Hematopoietic multipotent progenitor cell (in vitro differentiated cells): ENCODE measurements at places on chromosomes 13 and 19. TPM values are rescaled to one million over a fixed set of nuclear protein-coding genes. Genes with fewer than 3 reads are reported as not detected.

- DNase-seq: no peak
These were observed 123.0 kb downstream of the COL4A1 start for GRCh38 chr13:110183910-110184309.

- no peak for DNase-seq
These were observed 49.9 kb upstream of the UBAC2 start for GRCh38 chr13:99150575-99151361.

DNA sequence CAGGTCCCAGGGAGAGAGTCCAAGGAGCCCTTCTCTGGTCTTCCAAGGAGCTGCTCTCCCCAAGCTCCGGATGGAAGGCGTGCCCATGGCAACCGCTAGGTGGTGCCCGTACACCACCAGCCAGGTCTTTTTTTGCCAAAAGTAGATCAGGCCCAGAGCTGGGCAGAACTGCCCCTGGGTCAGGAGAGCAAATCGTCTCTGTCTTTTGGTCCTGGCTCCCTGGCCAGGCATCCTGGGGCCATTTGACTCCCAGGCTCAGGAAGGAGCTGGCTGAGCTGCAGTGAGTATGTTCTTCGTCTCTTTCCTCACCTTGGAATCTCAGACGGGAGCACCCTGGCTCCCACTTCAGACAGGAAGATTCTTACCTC is 24.6 kb upstream of the BCL3 start:
- DNase-seq: peak; percentile 84

DNA sequence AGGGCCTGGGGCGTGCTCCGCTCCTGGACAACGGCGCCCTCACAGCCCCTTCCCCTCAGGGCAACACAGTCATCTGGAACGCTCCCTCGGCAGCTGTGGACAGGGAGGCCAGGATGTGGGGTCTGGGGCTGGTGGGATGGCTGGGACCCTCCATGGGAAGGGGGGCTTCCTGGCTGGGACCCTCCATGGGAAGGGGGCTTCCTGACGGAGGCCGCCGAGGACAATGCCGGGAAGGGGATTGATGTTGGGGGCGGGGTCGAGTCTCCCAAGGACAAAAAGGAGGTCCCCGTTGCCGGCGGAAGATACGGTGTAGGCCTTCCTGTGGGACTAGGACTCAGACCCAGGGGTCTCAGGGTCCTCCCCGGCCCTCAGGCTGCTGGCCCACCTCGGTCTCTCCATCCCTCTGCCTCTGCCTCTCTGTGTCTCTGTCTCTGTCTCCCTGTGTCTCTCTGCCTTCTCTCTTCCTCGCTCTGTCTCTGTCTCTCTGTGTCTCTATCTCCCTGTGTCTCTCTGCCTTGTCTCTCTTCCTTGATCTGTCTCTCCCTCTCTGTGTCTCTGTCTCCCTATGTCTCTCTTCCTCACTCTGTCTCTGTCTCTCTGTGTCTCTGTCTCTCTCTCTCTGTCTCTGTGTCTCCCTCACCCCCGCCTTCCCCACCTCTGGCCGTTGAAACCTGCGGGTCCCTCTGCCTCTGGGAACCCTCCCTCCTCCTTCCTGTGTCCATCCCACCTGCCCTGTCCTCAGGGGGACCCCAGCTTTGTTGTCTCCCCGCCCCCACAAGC is 2.7 kb upstream of the MADCAM1 start:
- DNase-seq: no peak

- DNase-seq: peak; percentile 59
These were observed 2.8 kb upstream of the CEACAM5 start for GRCh38 chr19:41705393-41706174.

DNA sequence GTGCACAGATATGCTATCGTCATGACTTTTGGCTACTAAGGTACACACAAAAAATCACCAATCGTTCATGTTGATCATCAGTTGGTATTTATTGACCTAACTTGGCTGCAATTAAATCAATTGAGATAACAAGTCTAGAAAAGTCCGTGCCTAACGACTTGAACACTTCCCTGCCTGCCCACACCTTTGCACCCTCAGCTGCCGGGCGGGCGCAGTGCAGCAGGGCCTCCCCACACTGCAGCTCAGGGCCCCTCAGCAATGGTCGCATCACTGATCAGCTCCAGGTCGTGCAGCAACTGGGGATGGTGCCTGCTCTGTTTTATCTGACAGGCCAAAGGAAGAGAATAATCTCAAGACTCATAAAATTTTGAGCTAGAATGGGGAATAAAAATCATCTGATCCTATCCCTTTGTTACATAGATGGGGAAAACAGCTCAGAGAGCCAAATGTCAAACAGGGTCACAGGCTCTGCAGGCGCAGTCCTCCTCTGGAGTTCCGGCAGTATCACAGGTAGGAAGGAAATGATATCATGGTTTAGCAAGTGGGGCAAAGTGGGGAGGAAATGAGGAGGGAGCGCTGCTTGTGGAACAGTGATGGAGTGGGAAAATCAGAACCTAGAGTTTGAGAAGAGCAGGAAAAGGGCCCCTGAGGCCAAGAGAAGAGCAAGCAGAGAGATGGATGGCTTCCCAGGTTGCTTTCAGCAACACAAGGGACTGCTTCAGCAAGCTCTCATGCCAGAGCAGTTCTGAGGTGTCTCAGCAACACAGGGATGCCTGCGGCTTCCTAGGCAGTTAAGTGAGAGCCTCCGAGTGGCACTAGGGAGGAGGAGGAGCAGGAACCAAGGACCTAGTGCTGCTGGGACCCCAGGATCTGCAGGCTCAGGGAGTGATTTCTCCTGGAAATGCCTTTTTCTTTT is 57.5 kb downstream of the SLC7A1 start:
- no peak for DNase-seq

- DNase-seq: no peak
These were observed 1573.1 kb downstream of the EFNB2 start for GRCh38 chr13:104962411-104962810.

- no peak for DNase-seq
These were observed 741 bp upstream of the CADM4 start for GRCh38 chr19:43640424-43640757.

GRCh38 chr13:24922387-24922744 is 158.4 kb downstream of the RNF17 start:
- peak; percentile 7 for DNase-seq

- DNase-seq: no peak
These were observed 1.5 kb downstream of the CCDC106 start for GRCh38 chr19:55649268-55650125.

DNA sequence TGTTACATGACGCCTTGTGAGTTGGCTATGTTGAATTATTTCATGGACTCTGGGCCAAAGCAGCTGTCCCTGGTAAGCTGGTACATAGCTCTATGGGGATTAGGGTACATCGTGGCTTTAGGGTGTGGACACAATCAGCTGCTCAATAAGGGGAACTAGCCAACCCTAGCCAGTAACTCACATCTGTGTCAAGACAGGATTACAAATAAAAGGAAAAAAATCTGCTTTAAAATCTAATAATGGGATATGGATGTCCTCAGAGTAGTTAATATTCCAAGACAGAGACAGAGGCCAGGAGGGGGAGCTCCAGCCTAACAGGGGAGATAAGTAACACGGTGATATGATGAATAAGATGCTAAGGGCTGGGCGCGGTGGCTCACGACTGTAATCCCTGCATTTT is 21.1 kb upstream of the ZNF766 start:
- DNase-seq: peak; percentile 88

DNA sequence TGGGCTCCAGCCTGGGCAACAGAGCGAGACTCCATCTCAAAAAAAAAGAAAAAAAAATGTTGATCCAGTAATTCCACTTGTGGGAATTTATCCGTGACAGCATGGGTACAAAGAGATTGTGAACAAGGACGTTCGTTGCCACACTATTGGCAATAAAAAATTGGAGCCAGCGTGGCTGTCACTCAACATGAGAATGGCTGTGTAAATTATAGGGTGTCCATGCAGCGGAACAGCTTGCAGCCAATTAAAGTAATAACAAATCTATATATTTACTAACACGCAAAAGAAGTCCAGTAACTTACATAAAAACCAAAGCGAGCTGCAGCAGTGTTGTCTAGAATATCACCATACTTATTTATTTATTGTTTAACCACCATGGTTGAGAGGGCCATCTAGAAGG is 19.3 kb downstream of the DPF1 start:
- DNase-seq: no peak

DNA sequence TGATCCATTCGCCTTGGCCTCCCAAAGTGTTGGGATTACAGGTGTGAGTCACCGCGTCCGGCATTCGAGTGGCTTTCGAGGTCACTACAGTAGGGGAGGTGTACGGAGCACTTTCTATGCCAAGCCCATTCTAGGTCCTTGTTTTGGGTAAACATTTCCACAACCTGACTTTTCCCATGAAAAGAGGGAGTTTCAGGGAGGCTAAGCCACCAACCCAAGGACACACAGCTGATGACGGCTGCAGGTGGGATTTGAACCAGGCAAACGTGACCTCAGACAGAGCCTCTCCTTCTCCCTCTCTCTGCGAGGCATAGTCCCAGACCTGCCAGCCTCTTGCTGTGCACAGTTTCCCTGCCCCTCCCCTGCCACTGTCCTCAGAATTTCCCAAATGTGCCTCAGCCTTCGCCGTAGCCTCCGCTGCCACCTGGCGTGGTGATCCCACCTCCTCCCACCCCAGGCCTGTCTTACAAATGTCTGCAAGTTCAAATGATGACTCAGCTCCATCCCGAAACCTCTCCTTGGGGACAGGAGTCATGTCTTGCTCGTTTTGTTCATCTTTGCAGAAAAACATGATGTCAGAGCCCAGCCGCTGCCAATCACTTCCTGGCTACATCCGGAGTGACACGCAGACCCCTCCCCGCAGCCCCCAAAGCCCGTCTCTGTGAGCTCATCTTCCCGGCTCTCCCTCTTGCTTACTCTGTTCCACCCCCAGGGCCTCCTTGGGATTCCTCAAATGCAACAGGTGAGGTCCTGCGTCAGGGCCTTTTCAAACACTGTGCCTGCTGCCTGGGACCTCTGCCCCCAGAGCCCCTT is 6.6 kb upstream of the GADD45B start:
- peak; percentile 68 for DNase-seq

- DNase-seq: no peak
These were observed 12.0 kb downstream of the CYP4F3 start for GRCh38 chr19:15652559-15653278.

DNA sequence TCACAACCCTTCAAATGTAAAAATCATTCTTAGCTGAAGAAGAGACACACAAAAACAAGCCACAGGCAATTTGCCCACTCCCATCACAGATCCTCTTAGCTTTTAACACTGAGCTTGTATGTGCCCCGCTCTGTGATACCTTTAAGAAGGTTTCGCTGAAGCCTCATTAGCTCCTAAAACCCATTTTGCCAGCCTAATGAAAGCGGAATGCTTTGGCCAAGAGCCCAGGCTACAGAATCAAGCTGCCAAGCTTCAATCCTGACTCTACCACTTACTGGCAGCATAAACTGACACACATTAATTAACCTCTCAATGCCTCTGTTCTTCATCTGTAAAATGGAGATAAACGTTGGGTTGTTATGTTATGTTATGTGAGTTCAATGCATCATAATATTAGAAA is 10.5 kb downstream of the ZNF112 start:
- DNase-seq: no peak

The PRODH2 gene
- total RNA-seq: not detected

The MTUS2 gene
- total RNA-seq: not detected

The CEACAM20 gene
- not detected for total RNA-seq

The FFAR3 gene
- total RNA-seq: 0.54 TPM

The FPR3 gene
- total RNA-seq: 0.27 TPM

The DACT3 gene
- total RNA-seq: under 0.01 TPM

The ANO8 gene
- 7.8 TPM for total RNA-seq

The SBK2 gene
- total RNA-seq: under 0.01 TPM
